Upper lobe of right lung (tissue), 1 donor: ENCODE measurements at places on chromosomes 12 and 14. TPM values are rescaled to one million over a fixed set of nuclear protein-coding genes. Genes with fewer than 3 reads are reported as not detected.

AKAP3 gene
- total RNA-seq = 1.9 TPM

ANG gene
- 28.1 TPM for total RNA-seq

JDP2 gene
- 58.0 TPM for total RNA-seq

CLEC9A gene
- total RNA-seq = 0.43 TPM

CHGA gene
- not detected for total RNA-seq

OTUB2 gene
- total RNA-seq = 1.0 TPM

AQP2 gene
- total RNA-seq = not detected

COL2A1 gene
- total RNA-seq = not detected

CCDC175 gene
- not detected for total RNA-seq

A2ML1 gene
- total RNA-seq = not detected

RIMKLB gene
- total RNA-seq = 32.0 TPM

GRCh38 chr14:79742142-79742541 lies 469.2 kb downstream of the DIO2 start:
- H3K4me3 ChIP-seq = no peak overlapping the region
- no peaks in the 10 kb centered on the region for H3K4me1 ChIP-seq
- no peak overlapping the region for H3K27ac ChIP-seq
- DNase-seq = no peak
- no peaks in the 10 kb centered on the region for H3K36me3 ChIP-seq
- H3K27me3 ChIP-seq = no peaks in the 10 kb centered on the region

DNA sequence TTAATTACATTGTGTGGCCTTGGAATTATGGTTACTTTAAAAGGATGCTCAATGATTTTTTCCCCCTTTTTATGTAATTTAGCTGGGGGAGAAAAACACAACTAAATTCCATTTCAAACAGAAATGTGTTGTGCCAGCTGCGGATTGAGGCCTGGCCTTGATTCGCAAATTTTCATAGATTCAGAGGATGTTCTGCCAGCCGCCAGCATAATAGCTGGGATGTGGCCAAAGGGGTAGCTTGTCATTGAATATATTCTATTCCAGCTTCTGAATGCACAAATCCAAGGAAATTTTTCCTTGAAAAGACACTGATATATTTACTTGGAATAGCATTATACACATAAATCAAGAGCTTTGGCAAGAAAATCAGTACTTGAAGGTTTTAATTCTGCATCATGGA lies 43.7 kb downstream of the TRHDE start:
- no peak overlapping the region for H3K4me3 ChIP-seq
- no peaks in the 10 kb centered on the region for H3K4me1 ChIP-seq
- H3K27ac ChIP-seq = no peak overlapping the region
- H3K36me3 ChIP-seq = no peaks in the 10 kb centered on the region

DNA sequence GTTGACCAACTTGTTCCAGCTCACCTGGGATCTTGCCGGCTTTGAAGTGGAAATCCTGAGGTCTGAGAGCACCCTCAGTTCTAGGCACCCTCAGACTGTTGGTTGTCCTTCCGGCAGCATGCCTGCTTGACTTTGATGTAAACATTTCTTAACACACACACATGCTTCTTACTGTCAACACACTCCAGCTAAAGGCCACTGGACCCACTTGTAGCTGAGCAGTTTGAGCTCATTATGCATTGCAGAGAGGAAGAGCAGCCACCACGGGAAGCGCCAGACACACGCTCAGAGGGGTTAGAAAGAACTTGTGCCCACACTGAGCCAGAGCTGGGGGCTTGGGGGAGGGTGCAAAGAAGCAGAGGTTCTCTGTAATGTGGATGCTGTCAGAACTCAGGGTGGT lies 55.8 kb downstream of the TNFAIP2 start:
- H3K36me3 ChIP-seq = no peaks in the 10 kb centered on the region
- no peaks in the 10 kb centered on the region for H3K4me1 ChIP-seq
- no peak overlapping the region for H3K4me3 ChIP-seq
- H3K27me3 ChIP-seq = no peaks in the 10 kb centered on the region

GRCh38 chr12:120668091-120668867 lies 18.7 kb upstream of the MLEC start:
- no peaks in the 10 kb centered on the region for H3K36me3 ChIP-seq
- DNase-seq = no peak
- H3K4me3 ChIP-seq = no peak overlapping the region

GRCh38 chr14:42750771-42751170 lies 1144.1 kb downstream of the LRFN5 start:
- no peaks in the 10 kb centered on the region for H3K4me1 ChIP-seq
- no peak overlapping the region for H3K4me3 ChIP-seq
- no peaks in the 10 kb centered on the region for H3K27me3 ChIP-seq
- no peak for DNase-seq
- H3K36me3 ChIP-seq = no peaks in the 10 kb centered on the region

GRCh38 chr14:101781240-101782061 lies 19.9 kb downstream of the PPP2R5C start:
- peak; percentile 71 for DNase-seq
- H3K4me3 ChIP-seq = peak overlapping the region; percentile 51
- H3K4me1 ChIP-seq = peaks cover 8% of the 10 kb centered on the region
- no peaks in the 10 kb centered on the region for H3K27me3 ChIP-seq

DNA sequence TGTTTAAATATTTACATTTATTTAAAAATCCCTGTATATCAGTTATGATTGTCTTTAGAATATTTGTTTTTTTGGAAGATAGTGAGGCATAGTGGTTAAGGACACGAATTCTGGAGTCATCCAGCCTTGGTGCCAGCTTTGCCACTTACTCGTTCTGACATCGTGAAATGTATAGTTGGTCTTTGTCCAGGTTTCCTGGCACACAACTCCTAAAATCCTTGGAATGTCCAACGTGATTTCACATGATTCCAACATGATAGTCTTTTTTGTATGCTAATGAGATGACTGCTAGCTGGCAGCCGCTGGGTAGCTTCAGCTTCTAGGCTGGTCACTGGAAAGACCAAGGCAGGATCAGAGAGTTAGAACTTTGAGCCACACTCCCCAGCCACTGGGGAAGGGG lies 64.8 kb downstream of the PRICKLE1 start:
- no peaks in the 10 kb centered on the region for H3K27me3 ChIP-seq
- DNase-seq = no peak
- no peak overlapping the region for H3K27ac ChIP-seq
- H3K36me3 ChIP-seq = no peaks in the 10 kb centered on the region
- H3K4me3 ChIP-seq = no peak overlapping the region
- H3K4me1 ChIP-seq = no peaks in the 10 kb centered on the region

DNA sequence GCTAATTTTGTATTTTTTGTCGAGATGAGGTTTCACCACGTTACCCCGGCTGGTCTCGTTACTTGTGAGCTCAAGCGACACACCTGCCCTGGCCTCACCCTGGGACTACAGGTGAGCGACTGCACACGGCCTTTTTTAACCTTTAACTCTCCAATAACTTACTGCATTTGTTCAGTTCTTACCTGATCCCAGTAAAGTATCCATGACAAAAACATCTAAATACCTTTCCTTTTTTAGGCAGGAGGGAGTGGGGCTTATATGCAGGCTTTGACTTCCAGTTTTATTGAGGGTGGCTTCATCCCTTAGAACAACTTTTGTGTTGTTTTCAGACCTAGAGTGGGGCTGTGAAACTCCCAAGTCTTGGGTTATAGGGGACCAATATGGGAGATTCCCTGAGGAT lies 68.3 kb downstream of the DENND5B start:
- DNase-seq = no peak
- H3K36me3 ChIP-seq = no peaks in the 10 kb centered on the region
- H3K27ac ChIP-seq = no peak overlapping the region

DNA sequence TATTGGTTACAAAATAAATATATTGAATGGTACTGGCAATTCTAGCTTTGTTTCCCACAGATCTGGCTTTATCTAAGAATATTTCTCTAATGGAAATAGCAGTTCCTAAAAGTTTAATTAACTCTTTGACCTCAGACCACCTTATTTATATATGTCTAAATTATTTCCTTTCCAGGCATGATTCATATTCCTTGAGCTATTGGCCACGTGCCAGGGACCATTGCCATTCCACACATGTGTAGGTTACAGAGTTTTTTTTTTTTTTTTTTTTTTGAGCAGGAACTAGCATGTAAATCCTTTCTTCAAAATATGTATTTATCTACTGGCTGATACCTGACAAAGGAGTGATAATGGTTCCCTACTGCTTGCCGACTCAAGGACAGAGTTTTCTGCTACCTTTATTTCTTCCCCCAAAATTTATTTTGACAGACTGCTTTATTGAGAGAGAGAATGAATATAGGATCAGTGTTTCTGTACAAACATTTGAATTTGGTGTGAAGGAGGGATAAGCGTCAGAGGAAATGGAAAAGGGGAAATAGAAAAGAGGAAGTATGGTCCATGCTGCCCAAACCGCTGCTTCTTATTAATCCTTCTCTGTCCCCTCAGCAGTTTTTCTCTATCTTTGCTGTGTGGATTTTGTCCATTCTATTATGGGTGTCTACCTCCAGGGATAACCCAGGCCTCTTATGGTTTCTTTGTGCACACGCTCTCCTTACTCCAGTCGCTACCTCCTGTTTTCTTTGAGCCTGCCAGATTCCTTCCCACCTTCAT lies 36.4 kb downstream of the PDE3A start:
- no peaks in the 10 kb centered on the region for H3K36me3 ChIP-seq
- no peaks in the 10 kb centered on the region for H3K4me1 ChIP-seq
- H3K27me3 ChIP-seq = no peaks in the 10 kb centered on the region
- no peak overlapping the region for H3K27ac ChIP-seq

DNA sequence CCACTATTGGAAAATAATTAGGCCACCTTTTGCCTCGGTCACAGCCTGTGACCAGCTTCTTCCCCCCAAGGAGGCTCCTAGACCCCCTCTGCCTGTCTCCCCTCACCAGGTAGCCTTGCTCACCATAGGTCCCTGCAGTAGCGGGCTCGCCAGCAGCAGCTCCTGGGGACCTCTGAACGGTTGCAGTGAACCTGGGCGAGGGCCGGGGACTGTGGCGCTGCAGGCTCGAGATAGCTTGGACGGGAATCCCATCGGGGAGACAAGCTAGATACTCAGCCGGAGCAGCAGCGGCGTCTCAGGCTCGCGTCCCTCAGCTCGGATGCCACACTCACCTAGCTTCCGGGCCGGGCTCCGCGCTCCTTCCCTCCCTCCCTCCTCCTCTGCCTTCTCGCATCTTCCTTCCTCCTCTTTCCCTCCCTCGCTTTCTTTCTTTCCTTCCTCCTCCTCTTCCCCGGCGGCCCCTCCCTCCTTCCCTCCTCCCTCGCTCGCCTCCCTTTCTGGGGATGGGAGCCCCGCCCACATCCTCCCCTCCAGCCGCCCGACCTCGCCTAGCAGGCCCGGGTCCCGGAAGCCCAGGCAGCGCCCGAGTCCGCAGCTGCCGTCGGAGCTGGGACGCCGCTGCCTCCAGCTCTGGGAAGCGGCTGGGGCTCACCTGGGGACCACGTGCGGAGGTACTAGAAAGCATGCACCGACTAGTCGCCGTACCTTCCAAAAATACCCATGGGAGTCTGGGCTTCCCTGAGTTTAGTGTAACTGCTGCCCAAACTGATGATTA lies at the start of gene BMP4:
TSS of gene BMP4 (minus strand) at position 399 of the 775 bp plus-strand sequence. CDS start 4,603 bp downstream, outside the sequence.
- DNase-seq = peak; percentile 90
- peaks cover 17% of the 10 kb centered on the region for H3K27me3 ChIP-seq
- peak within 1 kb of the TSS; percentile 70 for H3K4me3 ChIP-seq
- no peaks in the 10 kb centered on the region for H3K36me3 ChIP-seq
- peak within 1 kb of the TSS; percentile 89 for H3K27ac ChIP-seq

- H3K36me3 ChIP-seq = no peaks in the 10 kb centered on the region
- no peak overlapping the region for H3K27ac ChIP-seq
- no peak for DNase-seq
- H3K27me3 ChIP-seq = no peaks in the 10 kb centered on the region
Observed at GRCh38 chr14:55000381-55000780, 26.5 kb downstream of the WDHD1 start.

GRCh38 chr12:14995583-14996425 lies 23.0 kb downstream of the PDE6H start:
- H3K27me3 ChIP-seq = no peaks in the 10 kb centered on the region
- no peak overlapping the region for H3K27ac ChIP-seq
- no peak overlapping the region for H3K4me3 ChIP-seq
- DNase-seq = no peak
- no peaks in the 10 kb centered on the region for H3K36me3 ChIP-seq
- H3K4me1 ChIP-seq = peaks cover 17% of the 10 kb centered on the region

GRCh38 chr12:107131832-107132616 lies 38.7 kb upstream of the CRY1 start:
- no peak for DNase-seq
- H3K27ac ChIP-seq = no peak overlapping the region
- H3K27me3 ChIP-seq = no peaks in the 10 kb centered on the region
- H3K4me3 ChIP-seq = no peak overlapping the region
- H3K36me3 ChIP-seq = no peaks in the 10 kb centered on the region

GRCh38 chr12:1882405-1882804 lies 36.0 kb downstream of the CACNA2D4 start:
- no peaks in the 10 kb centered on the region for H3K27me3 ChIP-seq
- H3K36me3 ChIP-seq = no peaks in the 10 kb centered on the region
- H3K4me3 ChIP-seq = no peak overlapping the region
- no peak overlapping the region for H3K27ac ChIP-seq
- DNase-seq = no peak

DNA sequence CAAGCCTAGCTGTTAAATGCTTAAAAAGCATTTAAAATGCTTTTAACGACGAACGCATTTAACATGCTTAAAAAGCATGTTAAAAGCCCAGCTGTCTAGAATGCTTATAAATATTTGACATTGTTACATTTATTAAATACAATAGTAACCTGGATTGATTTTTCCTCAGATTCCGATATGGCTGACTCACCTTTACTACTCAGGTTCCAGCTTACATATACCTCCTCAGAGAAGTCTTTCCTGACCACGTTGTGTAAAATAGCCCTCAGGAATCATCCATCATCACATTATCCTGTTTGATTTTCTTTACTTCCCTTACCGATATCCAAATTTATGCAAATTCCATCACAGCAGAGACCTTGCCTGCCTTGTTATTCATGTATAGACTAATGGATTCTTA lies 51.4 kb downstream of the SLC41A2 start:
- no peak overlapping the region for H3K27ac ChIP-seq
- DNase-seq = no peak
- H3K27me3 ChIP-seq = no peaks in the 10 kb centered on the region
- H3K4me1 ChIP-seq = no peaks in the 10 kb centered on the region
- H3K36me3 ChIP-seq = no peaks in the 10 kb centered on the region

GRCh38 chr14:86013641-86014040 lies 483.7 kb downstream of the FLRT2 start:
- DNase-seq = no peak
- no peaks in the 10 kb centered on the region for H3K27me3 ChIP-seq
- H3K27ac ChIP-seq = no peak overlapping the region
- no peak overlapping the region for H3K4me3 ChIP-seq
- H3K36me3 ChIP-seq = no peaks in the 10 kb centered on the region
- no peaks in the 10 kb centered on the region for H3K4me1 ChIP-seq

GRCh38 chr12:6567112-6567670 lies 900 bp downstream of the NOP2 start:
- peak overlapping the region; percentile 80 for H3K27ac ChIP-seq
- peaks cover 14% of the 10 kb centered on the region for H3K4me1 ChIP-seq
- no peak for DNase-seq

DNA sequence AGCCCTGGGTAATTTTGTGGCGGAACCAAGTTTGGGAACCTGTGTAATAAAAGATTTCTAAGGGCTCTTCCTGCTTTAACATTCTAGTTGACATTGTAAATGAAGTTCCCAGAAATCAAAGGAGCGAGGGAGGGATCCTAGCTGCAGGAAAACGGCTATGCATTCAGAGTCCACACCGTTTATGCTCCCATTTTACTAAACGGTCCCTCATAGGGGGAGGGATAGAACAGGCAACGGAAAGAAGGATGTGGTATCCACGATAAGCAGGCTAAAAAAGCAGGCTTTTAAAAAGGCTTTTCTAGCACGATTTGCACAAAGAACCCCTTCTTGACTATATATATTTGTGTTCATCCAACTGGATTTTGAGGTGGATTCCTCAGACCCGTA lies 559 bp downstream of the SYNJ2BP start:
- H3K4me3 ChIP-seq = peak overlapping the region; percentile 94
- H3K36me3 ChIP-seq = no peaks in the 10 kb centered on the region
- no peak for DNase-seq
